ENCODE measurements at places on chromosomes 3 and 15.

- no peak for DNase-seq
Observed at GRCh38 chr15:55770261-55770660, 27.3 kb upstream of the PRTG start.

DNA sequence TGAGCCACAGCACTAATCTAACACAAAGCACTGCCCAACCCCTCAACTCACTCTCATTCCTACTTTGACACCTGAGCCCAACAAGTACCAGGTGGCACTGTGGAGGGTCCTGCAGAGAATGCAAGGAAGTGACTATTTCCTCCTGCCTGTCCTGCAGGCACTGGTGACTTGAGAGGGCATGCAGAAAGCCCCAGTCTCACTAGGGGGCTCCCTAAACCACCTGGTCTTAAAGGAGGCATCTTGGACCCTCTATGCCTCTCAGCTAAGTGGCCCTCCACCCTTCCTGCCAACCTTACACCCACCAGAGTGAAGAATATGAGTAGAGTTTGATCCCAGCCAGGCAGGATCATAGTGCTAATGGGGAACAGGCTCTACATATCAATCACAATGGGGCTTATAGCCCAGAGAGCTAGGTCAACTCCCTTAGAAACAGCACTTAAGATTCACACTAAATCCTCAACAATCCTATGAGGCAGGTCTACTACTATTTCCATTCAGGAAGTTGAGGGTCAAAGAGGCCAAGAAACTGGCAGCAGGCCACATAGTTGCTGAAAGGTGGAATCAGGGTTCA, 15.2 kb downstream of the TRAIP start:
- DNase-seq, result peak; percentile 51

DNA sequence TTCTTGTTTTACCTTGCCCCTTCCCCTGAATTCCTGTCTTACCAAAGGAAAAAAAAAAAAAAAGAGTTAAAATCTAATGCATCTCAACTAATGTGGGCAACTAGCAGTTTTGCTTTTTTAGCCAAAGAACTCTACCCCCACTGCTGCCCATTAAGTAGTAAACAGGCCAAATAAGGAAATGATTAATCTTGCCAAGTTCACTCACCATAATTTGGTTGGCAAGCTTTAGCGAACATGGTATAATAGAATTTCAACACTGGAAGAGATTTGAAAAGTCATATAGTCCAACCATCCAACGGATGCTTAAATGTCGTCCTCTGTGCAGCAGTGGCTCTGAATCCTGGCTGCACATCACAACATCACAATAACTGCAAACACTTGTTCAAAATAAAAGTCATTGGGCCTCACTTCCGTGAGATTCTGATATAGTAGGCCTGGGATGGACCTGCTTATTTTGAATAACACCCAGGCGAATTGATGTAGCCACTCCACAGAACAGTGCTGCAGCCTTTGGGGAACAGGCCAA, 142.0 kb upstream of the UBE2E1 start:
- no peak for DNase-seq

GRCh38 chr15:85555875-85556617, 175.6 kb downstream of the AKAP13 start:
- no peak for DNase-seq

- no peak for DNase-seq
Observed at GRCh38 chr3:3654916-3655315, 144.3 kb upstream of the LRRN1 start.

GRCh38 chr15:89116404-89116803, 28.1 kb downstream of the ABHD2 start:
- DNase-seq, result no peak

DNA sequence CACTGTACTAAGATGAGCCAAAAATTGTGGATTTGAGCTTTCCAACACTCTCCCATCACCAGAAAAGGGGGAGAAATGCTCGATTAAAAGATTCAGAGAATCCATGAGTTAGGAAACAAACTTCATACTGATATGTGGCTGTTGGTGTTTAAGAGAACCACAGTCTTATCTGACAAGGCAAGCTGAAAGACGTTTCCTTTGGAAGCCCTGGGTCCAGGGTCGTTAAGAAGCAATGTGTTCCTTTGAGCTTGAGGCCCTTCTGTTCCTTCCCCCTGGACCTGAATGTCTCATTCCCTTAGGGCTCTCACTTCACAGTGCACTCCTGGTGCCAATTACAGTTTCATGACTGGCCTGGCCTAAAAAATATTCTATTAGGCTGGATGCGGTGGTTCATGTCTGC, 524.8 kb upstream of the PPP2R3A start:
- no peak for DNase-seq

GRCh38 chr3:139128803-139129202, 84.1 kb upstream of the PRR23C start:
- DNase-seq, result no peak

- no peak for DNase-seq
Observed at GRCh38 chr3:16462679-16463078, 50.8 kb downstream of the RFTN1 start.

GRCh38 chr3:174251681-174252080, 607.5 kb upstream of the NAALADL2 start:
- DNase-seq, result no peak

- no peak for DNase-seq
Observed at GRCh38 chr3:113275258-113275556, 63.9 kb downstream of the BOC start.

All from germinal center (tissue), 1 donor.